ENCODE measurements at places on chromosomes 2 and 18.
A peak's percentile ranks its signal among the peaks of the same experiment; 100 is the strongest.

- no peak for DNase-seq
These were observed 104.5 kb downstream of the ACAA2 start for GRCh38 chr18:49708662-49709346.

DNA sequence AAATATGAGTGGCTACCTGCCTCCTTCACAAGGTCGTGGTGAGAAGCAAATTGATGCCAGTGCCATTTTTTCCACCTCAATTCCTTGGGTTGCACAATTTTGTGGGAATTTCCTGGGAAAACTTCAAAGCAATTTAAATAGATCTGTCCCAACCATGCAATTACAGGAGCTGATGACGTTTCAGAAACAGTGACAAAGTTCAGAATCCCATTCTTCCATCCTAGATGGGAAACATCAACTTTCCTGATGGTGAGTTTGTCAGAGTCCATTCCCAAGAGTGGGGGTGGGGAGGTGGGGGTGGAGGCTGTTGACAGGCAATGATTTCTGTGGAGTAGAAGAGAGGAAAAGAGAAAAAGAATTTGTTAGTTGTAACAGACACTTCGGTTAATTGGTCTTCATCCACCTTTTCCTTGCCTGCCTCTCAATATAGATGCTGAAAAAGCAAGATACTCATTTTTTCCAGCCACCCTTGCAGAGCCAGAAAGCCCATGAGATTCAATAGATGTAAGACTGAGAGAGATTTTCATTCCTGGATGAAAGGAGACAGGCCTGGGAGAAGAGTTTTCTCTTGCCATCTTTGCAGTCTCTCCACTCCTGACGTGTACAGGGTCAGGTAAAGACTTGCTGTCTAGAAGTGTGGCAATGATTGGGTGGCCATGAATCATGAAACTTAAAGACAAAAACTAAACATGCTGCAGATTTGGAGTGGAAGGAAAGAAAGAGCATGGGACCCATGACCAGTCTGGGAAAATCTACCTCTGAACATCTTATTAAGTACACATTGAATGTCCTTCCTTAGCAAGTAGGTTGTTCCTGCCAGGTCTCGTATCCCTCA is 47.3 kb downstream of the SOCS6 start:
- no peak for DNase-seq

DNA sequence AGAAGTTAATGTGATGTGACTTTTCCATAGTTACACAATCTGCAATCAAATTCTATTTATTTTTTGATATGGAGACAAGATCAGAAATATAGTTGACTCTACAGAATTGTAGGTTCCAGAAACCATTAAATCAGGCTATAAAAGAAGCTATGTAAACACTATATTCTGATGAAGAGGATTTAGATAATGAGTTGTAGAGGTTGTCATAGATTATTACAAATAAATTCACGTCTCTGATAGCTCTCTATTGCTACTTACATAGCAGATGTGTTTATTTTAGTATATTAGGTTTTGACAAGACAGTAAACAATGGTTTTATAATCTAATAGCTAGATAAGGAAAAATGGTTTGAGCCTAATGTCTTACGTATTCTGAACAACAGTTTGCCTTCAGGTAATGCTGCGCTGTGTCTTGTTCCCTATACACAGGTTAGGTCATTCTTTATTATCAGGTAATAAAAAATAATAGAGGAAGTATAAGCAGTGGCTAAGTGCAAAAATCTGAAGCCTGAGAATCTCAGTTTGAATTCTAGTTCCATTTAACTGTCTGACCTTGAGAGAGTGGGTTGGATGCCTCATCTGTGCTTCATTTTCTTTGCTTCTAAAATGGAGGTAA is 93.4 kb downstream of the PPP1R1C start:
- DNase-seq = no peak

DNA sequence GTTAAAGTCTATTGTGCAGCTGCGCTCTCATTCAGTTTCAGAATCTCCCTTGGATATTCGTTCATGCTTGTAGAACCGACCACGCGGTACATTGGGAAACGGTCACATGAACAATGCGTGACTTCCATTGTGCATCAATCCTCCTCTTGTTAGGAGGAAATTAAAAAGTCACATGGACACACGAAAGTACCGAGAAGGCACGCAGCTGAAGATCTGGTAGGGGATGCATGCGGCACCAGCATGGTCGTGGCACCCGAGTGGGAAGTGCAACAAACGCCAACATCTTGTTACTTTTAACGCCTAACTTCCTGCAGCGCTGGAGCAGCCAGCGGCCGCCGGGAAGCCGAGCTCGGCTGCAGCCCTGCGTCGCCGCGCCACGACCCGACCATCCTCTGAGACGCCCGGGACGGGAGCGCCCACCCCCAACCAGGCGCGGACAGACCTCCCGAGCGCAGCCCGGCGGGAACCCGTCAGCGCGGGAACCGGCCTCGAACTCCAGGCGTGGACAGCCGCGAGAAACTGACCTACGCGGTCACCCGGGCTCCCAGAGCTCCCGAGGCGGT is 412 bp downstream of the OSBPL1A start:
- peak; percentile 52 for DNase-seq

DNA sequence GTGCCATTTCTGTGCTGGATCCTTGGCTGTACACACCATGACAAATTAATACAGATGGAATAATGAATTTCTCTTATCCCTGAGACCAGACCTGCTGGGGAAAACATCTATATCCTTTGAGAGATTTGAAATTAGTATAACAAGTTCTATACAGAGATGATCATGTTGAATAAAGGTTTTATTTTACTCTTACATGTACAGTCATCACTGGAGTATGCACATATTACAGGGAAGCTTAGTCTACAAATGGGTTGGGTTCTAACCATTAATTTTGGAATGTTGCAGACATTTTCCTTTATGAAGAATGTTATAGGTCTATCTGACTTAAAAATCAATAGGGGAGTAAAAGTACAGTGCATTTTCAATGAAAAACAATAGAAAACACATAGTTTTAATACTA is 29.9 kb upstream of the MMADHC start:
- DNase-seq = no peak

DNA sequence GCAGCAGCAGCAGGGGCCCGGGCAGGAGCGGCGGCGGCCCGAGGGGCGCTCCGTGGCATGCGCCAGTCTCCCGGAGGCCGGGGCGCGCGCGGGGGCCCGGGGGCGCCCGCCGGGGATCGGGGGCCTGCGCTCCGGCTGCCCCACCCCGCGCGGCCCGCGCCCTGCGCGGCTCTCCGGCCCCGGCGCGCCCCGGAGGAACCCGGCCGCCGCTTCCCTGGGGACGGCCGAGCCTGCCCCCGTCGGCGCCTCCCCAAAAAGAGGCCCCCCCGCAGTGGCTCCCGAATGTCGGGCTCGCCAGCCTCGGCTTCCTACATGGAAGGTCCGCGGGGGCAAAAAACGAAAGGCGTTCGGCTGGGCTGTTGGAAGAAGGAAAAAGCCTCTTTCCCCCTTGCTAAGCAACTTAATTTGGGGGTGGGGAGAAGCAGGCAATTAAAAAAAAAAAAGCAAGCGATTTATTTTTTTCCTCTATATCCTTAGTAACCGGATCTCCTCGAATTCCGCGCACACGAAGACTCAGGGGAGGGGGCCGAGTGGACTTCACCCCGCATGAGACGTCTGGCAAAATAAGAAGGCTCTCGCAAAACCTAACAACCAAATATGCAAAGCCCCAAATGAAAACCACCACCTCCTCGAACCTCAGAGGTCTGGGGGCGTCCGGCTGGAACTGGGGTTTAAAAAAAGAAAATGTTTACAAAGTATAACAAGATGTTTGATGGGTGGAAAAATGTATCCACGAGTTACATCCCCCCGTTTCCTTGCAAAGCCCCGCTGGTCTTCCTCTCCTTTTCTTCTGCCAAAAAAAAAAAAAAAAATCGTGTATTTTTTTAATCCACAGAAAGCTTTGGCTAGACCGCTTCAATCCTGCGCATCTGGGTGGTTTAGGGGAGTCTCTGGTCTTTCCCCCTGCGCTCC is at the start of gene SMAD7:
TSS of gene SMAD7 (minus strand) at position 430 of the 912 bp plus-strand sequence. CDS start 541 bp downstream, outside the sequence.
- DNase-seq = no peak

- DNase-seq = no peak
These were observed 456.6 kb upstream of the ID2 start for GRCh38 chr2:8225266-8225665.

- no peak for DNase-seq
These were observed 43.6 kb downstream of the VPS54 start for GRCh38 chr2:63975437-63976124.

DNA sequence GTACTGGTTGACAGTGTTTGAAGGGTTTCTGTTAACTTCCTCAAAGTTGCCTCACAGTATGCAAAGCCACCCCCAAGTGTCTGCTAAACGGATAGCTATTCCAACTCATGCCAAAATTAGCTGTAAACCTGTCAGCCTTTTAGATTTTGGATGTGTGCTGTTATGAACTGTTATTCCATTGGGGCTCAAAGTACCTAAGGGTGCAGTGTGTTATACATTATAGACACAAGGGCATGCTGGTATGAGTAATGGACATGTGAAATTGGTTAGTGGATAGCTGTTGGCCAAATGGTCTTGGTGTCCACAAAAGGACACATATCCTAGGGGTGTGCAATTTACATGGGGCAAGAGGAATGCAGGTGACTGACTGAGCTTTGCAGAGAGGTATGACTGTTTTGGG is 33.7 kb upstream of the CCBE1 start:
- no peak for DNase-seq

All from HEK293T (cell line).